CD4-positive, alpha-beta T cell treated with Interleukin-4 for 1 hour (primary cell): ENCODE measurements at places on chromosomes 16 and 17.
A peak's percentile ranks its signal among the peaks of the same experiment; 100 is the strongest.

DNA sequence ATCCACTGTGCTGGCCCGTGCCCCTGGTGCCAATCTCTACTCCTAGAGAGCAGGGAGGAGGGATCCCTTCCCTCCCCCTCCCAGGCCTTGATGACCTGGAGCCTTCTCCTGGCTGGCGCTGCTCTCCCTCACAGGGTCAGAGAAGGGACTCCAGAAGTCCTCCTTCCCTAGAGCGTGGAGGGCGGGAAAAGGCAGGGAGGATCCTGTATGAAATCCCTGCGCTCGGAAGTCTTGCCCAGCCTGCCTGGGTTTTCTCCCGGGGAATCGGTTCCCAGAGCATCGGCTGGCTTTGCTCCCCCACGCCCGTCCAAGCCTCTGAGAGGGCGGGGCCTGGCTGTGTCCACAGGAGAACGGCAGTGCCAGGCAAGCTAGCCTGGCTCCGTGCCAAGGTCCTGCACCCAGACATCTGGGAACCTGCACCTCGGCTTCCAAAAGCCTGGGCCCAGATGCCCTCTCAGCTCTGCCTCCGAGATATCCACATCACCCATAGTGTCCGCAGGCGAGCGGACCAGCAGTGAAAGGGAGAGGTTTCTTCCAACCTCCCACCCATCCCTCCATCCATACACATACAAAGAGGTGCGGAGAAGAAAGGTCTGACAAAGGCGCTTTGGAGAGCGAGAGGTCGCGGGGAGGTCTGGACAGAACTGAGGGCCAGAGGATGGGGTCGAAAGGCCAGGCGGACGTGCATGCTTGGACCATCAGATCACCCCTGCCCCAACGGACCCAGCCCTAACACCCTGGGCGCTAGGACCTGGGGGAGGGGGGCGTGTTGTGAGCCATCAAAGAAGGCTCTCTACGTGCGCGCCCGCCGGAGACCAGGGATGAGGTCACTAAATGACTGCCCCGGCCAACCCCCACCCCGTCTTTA lies 1.1 kb downstream of the MPP2 start:
- DNase-seq = peak; percentile 49

DNA sequence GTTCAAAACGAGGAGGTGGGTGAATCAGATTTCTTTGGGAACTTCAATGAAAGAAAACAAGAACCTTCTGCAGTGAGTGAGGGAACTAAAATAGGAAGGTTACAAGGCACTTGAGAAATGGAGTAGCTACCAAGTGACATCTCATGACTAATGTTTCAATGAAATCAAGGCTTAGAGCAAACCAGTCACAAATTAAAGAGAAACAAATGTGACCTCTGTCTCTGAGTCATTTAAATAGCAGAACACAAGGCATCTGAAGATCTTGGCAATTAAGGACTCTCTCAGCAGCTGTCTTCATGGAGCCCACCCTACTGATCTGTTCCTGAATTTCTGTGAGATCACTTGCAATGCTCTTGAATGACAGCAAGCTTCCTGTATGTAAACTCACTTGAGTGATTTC lies 109.5 kb downstream of the CDH11 start:
- no peak for DNase-seq

GRCh38 chr17:80112471-80113032 lies 11.2 kb downstream of the GAA start:
- DNase-seq = no peak

- DNase-seq = no peak
These were observed 39.3 kb downstream of the MSI2 start for GRCh38 chr17:57295526-57296023.

DNA sequence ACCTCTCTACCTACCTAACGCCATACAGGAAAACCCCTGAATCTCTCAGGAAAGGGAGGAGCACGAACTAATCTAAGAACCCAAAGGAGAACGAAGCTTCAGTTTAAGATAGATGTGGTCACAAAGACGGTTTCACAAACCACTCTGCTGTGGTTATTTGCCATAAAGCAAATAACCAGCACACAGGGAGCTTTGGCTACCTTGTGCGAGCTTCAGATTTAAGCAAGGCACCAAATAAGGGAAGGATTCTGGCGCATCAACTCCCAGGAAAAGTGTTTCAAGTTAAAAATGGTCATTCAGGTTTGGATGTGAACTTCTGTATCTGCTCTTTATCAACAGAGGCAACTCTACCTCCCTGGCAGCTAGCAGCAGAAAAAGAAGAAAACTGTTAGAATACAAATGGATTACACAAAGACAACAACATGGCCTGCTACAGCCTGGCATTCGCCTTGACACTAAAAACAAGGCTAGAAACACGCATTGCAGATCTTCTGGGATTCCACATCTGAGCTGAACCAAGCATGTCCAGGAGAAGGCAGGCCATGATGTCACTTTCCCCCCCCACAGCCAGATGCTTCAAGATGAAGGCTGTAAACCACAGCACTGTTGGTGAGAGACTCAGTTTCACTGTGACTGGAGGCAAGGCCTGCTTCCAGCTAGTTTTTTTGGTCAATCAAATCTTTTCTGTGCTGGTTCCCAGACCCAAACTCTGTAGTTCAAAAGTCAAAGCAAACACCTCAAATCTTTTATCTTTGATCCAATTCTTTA lies 43.6 kb downstream of the SMG6 start:
- DNase-seq = peak; percentile 60

GRCh38 chr16:89955001-89955685 lies 6.6 kb downstream of the DEF8 start:
- no peak for DNase-seq

DNA sequence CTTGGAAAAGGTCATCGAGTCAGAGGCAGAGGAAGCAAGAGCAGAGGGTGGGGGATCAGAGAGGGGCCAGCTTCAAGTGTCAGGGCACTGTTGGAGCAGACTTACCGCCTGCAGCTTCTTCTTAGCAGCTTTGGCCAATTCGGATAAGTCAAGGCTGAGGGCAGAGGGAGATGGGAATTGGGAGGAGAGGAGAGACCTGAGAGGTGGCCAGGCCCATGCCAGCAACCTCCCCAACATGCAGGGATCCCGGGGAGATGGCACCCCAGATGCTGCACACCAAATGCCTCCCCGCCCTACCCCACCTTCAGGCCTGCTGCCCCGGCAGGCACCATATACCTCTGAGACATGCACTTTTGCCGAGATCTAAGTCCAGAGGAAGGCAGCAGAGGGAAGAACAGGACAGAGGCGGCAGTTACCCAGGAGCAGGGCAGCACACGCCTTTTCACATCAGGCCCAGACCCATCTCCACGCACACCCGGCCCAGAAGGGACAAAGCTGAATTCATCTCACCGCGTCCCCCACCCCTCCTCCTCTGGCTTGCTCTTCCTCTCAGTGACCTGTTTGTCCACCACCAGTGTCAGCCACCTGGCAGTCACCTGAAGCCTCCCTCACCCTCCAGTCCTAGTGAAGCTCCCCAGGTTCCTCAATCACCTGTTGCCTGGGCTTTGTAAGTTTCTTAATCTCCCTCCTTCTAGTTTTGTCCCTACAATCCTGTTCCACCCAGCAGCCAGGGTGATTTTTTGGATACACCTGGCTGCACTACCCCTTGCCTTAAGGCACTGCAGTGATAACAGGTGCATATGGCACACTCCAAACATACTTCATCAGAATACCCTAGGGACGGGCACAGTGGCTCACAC lies 10.4 kb downstream of the TP53I13 start:
- no peak for DNase-seq

DNA sequence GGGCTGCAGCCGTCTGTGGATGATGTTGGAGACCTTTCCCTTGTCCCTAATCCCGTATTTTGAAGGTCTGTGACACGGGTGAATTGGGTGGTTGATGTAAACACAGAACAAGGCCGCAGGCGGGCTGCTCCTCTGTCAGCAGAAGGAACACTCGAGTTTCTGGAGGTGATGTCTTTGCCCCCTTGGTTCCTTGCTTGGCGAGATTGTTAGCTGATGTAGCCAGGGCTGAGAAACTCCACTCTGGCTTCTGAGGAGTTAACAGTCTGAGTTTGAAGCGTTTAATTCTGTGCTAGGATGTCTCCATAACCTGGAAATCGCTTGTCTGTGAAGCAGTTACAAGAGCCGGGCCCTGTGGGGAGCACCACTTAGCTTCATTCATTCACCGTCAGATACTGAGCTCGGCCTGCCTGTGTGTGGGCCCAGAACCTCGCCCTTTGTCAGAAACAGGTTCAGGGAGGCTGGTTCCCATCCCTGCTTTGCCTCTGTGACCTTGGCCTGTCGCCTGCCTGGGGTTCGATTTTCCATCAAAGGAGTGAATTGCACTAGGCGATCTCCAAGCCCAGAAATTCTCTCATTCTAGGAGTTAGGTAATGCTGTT lies 1.3 kb downstream of the MAPK8IP3 start:
- DNase-seq = no peak

- no peak for DNase-seq
These were observed 29.0 kb downstream of the RTN4RL1 start for GRCh38 chr17:1995907-1996799.

- DNase-seq = no peak
These were observed 26.0 kb downstream of the PLD6 start for GRCh38 chr17:17180141-17180603.

- no peak for DNase-seq
These were observed 8.3 kb downstream of the SEC14L1 start for GRCh38 chr17:77148940-77149510.

DNA sequence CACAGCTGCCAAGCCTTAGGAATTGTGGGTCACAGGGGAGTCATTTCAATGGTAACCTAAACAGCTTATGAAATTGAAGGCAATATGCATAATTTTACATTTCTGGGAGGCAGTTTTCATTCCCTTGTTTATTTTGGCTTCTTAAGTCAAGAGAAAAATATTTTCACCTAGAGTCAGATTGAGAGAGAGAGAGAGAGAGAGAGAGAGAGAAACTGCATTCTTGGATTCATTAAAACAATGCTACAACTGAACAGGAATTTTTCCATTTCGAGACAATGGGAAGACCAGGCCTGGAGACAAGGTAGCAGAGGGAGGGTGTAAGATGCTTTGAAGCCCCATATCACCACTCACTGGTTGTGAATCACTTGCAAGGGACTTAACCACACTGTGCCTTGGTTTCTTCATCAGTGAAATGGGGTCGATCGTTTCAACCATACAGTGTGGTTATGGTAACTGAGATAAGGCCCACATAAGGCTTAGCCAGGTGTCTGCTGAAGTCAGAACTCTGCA lies 224.7 kb upstream of the IRX3 start:
- no peak for DNase-seq

DNA sequence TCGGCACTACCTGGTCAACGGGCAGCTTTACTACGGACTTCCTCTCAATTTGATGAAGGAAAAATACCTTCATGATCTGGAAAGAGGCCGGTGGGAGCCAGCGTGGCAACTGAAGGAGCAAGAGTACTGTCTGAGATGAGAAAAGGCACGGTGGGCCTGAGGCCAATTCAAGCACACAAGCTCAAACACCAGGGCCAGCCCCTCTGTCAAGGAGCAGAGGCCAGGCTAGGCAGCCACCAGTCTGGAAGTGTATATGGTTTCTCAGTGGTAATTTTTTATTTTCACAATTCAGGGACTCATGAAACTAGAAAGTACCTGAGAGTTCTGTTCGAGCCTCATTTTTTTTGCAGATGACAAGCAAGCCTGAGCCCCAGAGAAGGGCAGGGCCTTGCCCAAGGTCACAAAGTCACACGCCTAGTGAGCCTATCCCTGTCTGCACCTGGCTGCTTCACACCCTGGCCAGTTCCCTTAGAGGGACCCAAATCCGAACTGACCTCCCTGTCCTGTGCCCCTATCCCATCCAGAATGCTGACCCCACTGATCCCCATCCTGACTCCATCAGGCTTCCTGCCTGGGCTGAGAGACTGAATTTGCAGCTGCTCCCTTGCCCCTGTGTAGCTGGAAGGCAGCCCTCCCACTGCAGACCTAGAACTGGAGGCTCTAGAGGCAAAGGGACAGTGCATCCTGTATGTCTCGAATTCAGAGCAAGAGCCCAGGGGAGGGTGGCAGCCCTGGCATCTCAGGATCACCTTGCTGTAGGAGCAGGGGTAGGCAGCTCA lies 4.8 kb upstream of the TBX2 start:
- DNase-seq = no peak

GRCh38 chr17:34579979-34580684 lies 750 bp downstream of the TMEM132E start:
- DNase-seq = no peak

DNA sequence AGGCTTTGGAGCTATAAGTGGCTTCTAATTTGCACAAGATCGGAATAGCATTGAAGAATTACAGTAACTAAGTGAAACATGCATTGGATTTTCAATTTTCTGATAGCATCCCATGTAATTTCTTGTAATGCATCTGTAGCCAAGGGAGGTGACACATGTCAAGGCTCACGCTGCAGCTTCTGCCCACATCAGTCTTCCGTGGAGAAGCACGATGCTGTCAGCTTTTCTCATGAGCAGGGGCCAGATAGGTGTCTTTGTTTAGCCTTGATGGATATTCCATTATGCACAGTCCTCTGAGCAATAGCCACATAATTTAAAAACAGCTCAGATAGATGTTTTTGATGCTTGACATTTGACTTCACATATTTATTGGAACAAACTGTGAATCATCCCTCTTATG lies 1046.9 kb upstream of the EEF2KMT start:
- DNase-seq = no peak

GRCh38 chr16:64826374-64826773 lies 295.5 kb downstream of the CDH11 start:
- DNase-seq = no peak

GRCh38 chr17:32114536-32114935 lies 27.8 kb upstream of the RHOT1 start:
- DNase-seq = no peak

DNA sequence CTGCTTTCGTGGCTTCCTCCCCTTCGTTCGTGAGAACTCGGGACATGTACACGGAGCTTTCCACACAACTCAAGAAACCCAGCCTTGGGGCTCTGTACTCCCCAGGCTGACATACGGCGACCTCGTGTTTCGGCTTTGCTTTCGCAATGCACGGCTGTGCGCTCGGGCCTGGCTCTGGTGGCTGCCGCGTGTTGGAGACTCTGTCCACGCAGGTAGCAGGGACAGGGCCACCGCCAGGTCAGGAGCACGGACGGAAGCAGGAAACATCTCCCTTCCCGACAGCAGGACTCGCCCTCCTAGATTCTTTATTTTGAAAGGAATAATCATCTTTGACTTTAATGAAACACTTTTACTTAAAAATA lies 17.3 kb downstream of the UTS2R start:
- no peak for DNase-seq

- no peak for DNase-seq
These were observed 70.0 kb downstream of the C16orf78 start for GRCh38 chr16:49443576-49443975.

DNA sequence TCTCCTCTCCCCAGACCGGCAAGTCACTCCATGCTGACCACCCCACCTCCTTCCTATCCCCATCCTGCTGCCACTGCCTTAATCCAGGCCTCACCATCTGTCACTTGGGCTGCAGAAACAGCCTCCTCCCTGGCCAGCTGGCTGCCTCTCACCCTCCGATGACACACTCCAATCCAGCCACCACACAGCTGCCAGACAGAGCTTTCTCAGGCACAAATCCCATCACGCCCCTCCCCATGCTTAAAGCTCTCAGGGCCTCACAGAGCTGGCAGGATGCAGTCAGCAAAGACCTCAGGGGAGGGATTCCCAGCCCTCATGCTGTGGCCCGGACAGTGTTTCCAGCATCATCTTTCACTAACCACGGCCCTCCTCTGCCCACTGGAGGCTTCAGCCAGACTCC lies 13.7 kb downstream of the CAMKK1 start:
- DNase-seq = no peak
